ENCODE measurements at places on chromosomes 13 and 19. TPM values are rescaled to one million over a fixed set of nuclear protein-coding genes. Genes with fewer than 3 reads are reported as not detected.

FFAR2 gene
- not detected for polyA plus RNA-seq

TMC4 gene
- not detected for polyA plus RNA-seq

TEX101 gene
- polyA plus RNA-seq, result not detected

- H3K4me3 ChIP-seq, result no peak overlapping the region
- no peaks in the 10 kb centered on the region for H3K36me3 ChIP-seq
- no peaks in the 10 kb centered on the region for H3K27me3 ChIP-seq
- H3K27ac ChIP-seq, result no peak overlapping the region
- no peak for DNase-seq
- H3K4me1 ChIP-seq, result no peaks in the 10 kb centered on the region
Observed at GRCh38 chr13:31090961-31091624, 70.6 kb downstream of the HSPH1 start.

GRCh38 chr19:16293118-16294091, 31.2 kb upstream of the KLF2 start:
- no peak overlapping the region for H3K4me3 ChIP-seq
- H3K27me3 ChIP-seq, result no peaks in the 10 kb centered on the region
- H3K36me3 ChIP-seq, result no peaks in the 10 kb centered on the region

DNA sequence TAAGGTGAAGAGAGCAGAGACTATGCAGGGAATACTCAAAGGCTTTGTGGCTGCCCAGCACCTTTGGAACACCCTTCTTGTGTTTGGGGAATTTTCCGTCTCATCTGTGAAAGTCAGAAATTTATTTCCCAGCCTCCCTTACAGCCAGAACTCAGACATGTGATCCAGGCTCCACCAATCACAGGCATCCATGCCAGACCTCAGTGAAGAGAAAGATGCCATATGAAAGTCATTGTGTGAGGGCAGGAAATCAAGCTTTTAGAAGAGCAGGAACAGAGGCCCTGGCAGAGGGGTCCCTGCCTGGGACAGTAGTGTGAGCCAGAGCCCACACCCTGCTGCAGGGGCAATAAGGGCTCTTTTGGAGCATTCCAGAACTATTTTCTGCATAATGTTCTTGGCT, 12.1 kb downstream of the CCDC70 start:
- H3K36me3 ChIP-seq, result no peaks in the 10 kb centered on the region
- no peaks in the 10 kb centered on the region for H3K27me3 ChIP-seq
- no peak overlapping the region for H3K4me3 ChIP-seq
- H3K4me1 ChIP-seq, result no peaks in the 10 kb centered on the region
- no peak for DNase-seq

GRCh38 chr13:27130223-27130978, 41.2 kb downstream of the USP12 start:
- H3K27me3 ChIP-seq, result no peaks in the 10 kb centered on the region
- no peak overlapping the region for H3K4me3 ChIP-seq
- H3K36me3 ChIP-seq, result no peaks in the 10 kb centered on the region
